ENCODE measurements at places on chromosomes 5 and 9.

GRCh38 chr9:37286530-37287175, 135.8 kb upstream of the GRHPR start:
- no peak for DNase-seq

GRCh38 chr5:168299372-168299771, 7.9 kb downstream of the WWC1 start:
- DNase-seq, result no peak

- no peak for DNase-seq
These were observed 272.2 kb downstream of the BNC2 start for GRCh38 chr9:16598316-16598715.

GRCh38 chr5:128635379-128635778, 97.3 kb upstream of the FBN2 start:
- DNase-seq, result no peak

- peak; percentile 11 for DNase-seq
These were observed 5.4 kb downstream of the KCNV2 start for GRCh38 chr9:2722715-2723114.

GRCh38 chr5:108935611-108936010, 187.9 kb downstream of the FER start:
- no peak for DNase-seq

DNA sequence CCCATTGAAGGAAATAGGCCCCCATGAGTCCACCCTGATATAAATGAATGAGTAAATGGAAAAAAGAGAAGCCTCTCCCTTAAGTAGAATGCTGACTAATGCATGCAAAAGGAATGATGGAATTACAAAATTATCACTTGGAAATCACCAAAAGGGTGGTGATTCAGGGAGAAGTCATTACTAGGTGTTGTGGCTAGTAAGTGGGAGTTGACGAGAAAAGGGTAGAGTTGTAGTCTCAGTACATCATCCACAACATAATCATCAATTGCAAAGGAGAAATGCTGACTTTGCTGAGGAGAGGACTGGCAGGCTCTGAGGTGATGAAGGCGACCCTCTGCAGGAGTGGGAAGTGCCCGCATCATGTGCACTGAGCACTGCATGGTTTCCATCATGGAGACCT, 201.5 kb upstream of the S1PR3 start:
- DNase-seq, result no peak

- DNase-seq, result no peak
These were observed 144.6 kb downstream of the CMYA5 start for GRCh38 chr5:79834098-79834753.

DNA sequence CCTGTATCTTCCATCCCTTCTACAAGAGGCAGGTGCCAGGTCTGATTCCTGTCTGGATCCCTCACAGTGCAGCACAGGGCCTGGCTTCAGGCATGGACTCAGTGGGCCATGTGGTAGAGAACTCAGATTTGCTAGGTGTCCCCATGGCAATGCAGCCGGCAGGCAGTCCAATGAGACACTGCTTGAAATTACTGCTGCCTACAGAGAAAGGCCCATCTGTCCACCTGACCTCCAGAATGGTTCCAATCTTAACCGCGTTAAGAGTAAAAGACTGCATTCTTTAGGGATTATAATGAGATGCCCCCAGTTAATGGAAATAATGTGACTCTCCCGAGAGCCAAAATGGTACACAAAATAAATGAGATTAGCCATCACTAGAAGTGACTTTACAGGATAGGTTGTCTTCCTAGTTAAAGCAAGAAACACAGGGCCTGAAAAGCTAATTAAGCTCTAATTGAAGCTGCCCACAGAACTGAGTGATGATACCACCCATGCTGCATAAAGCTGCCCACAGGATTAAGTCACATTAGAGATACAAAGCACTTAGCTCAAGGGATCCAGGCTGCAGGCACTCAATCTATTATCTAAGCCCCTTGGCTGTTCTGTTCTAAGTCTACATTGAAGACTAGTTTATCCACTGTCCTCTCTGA, 11.4 kb downstream of the FAM193B start:
- DNase-seq, result no peak

DNA sequence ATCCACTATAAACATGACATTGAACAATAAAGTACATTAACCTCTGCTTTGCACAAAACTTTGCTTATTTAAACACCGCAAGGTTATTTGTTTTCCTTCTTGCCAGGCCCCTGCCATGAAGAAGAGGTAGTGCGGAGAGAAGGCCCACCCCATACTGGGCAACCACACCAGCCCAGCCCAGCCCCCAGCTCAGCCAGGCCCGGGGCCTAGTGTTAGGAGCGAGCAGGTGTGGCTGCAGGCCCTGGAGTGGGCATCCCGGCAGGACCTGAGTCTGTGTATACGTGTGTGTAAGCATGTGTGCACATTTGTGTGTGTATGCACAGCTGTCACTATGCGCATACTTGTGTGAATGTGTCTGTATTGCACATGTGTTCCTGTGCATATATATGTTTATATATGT, 90.4 kb upstream of the MVB12B start:
- no peak for DNase-seq

DNA sequence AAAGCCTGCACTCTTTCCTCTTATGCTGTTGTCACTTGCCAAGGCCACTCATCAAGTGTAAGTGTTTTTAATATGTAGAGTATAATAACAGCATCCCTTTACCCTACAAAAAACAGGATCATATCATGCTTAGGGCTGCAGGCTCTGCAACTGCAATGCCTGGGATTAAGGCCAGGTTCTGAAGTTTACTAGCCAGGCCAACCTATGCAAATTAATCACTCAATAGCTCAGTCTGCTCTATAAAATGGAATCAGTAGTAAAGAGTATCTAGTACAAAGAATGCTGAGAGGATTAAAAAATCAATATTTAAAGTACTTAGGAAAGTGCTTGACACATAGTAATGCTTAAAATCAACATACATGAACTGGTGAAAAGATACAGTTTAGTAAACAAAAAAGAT, 253.3 kb downstream of the EDIL3 start:
- no peak for DNase-seq

GRCh38 chr5:126931963-126932660, 98.2 kb downstream of the MARCHF3 start:
- DNase-seq, result no peak

GRCh38 chr5:11483630-11484029, 420.6 kb downstream of the CTNND2 start:
- DNase-seq, result no peak

GRCh38 chr9:112485574-112485973, 1.1 kb upstream of the KIAA1958 start:
- no peak for DNase-seq

GRCh38 chr9:24459953-24460352, 85.7 kb downstream of the IZUMO3 start:
- no peak for DNase-seq

DNA sequence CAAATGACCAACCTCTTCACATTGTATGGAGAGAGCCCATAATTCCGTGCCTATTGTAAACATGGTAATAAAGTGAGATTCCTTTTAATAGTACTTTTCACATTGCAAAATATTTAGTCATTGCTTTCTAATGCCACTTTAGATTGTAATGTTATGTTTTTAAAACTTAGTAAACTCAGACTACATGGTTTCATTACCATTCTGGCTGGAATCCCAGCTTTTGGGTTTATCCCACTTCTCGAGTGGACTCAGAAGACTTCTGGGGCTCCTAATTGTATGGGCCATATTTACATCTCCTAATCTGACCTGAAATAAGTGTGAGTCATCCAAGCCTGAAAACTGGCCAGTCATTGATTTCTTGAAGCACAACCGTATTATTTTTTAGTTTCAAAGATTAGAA, 217.6 kb downstream of the CAAP1 start:
- DNase-seq, result no peak

- no peak for DNase-seq
These were observed 33.4 kb upstream of the ARRDC3 start for GRCh38 chr5:91416491-91416890.

GRCh38 chr9:124261736-124262648, 4.2 kb downstream of the NEK6 start:
- DNase-seq, result no peak

DNA sequence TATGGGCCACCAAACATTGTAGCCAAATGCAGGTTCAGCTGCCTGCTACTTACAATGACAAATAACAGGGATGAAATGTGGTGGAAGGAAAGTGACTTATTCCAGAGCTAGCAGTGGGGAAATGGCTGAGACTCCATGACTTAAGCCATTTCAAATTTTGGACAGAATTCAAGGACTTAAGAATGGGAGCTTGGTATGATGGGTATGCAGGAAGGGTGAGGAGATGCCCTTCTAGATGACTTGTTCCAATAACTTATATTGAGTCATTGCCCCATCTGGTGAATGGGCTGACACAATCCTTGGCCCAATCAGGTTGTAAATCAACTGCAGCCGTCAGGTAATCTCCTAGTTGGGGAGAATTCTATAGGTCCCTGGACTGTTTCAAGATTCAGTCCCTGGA, 230.7 kb upstream of the SGCD start:
- no peak for DNase-seq

- peak; percentile 28 for DNase-seq
These were observed 26.6 kb downstream of the HABP4 start for GRCh38 chr9:96476591-96476990.

GRCh38 chr5:50792843-50793242, 126.4 kb downstream of the PARP8 start:
- no peak for DNase-seq

DNA sequence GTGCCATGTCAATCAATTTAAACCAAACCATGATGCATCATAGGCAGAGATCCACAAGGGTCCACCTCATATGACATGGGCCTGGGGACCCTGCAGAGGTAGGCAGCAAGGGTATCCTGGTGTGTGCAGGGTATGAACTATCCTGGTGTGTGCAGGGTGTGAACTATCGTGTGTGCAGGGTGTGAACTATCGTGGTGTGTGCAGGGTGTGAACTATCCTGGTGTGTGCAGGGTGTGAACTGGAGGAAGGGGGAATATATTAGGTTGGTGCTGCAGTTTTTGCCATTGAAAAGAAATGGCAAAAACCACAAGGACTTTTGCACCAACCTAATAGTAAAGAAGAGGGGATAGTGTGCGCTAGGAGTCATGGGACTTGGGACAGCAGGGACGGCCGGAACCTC, 50.0 kb downstream of the MFAP3 start:
- no peak for DNase-seq

DNA sequence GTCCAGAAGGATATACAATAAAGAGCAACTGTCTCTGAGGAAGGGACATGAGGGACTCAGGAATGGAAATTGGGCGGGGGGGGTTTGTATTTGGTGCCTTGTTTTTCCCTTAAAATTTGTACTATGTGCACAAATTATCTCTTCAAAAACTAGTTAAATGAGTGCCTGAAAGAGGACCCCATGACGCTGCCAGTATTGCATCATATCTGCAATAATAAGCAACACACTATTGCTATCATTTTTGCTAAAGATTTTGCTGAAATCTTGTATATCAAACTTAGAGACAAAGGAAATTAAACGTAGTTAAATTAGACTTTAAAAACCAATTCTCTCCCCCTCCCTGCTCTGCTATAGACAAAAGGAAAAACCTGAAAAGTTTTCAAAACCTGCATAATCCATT, 89.7 kb upstream of the SLC30A5 start:
- no peak for DNase-seq

DNA sequence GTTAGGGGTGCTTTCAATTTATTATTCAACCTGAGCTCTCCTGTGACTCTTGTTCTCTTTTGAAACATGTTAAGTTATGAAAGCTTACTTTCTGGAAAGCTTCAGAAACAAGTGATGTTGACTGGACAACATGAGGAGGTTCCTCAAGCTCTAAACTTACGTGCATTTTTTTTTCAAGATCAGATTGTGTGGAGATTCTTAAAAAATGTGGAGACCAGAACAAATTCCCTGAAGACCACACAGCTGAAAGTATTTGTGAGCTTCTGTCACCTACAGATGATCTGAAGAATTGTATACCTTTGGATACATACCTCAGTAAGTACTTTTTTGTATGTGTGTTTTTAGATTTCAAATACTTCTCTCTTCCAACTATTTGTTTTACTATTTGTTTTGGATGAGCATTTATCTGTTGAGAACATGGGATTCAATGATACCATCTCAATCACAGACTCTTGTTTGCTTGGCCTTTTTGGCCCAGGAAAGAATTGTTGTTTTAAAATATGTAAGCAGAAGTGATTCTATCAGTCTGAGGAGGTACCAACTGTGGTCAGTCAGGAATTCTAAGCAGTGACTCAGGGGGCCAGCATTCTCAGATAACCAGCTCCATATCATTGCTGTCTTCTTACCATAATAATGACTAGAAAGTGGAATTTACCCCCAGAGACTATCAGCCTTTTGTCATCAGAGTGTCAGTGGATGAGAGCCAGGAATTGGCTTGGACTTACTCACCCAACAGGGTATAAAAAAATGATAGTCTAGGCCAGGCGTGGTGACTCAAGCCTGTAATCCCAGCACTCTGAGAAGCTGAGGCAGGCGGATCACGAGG, 34.4 kb upstream of the GLIPR2 start:
- no peak for DNase-seq

- DNase-seq, result peak; percentile 12
These were observed 28.8 kb upstream of the ROR2 start for GRCh38 chr9:91978740-91979414.

GRCh38 chr9:82581516-82581915, 481.4 kb downstream of the RASEF start:
- DNase-seq, result no peak

DNA sequence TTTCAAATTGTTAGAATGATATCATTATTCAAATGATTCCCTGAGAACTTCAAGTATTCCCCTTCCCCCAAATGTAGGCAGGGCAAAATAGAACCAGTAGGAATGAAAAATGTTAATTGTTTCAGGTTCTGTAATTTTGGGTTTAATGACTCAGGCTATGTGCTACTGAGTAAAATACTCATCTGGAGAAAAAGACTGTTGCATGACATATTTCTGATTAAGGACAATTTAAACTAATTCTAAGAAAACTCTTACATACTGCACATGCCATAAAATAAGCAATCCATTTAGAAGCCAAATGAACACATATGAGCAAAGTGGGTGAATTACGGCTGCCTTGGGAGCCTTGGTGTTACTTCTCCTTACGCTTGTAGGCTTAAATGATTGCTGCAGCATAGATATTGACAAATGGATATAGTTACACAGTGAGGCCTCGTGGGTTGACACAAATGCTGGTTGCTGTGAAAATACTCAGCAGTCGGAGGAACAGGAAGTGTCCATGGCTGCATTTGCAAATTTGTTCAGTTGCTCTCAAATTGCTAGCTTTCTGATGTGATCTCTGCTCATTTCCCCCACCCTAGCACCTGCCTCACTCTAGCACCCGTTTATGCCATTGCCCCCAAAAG, 174.9 kb upstream of the DMAC1 start:
- DNase-seq, result peak; percentile 43

DNA sequence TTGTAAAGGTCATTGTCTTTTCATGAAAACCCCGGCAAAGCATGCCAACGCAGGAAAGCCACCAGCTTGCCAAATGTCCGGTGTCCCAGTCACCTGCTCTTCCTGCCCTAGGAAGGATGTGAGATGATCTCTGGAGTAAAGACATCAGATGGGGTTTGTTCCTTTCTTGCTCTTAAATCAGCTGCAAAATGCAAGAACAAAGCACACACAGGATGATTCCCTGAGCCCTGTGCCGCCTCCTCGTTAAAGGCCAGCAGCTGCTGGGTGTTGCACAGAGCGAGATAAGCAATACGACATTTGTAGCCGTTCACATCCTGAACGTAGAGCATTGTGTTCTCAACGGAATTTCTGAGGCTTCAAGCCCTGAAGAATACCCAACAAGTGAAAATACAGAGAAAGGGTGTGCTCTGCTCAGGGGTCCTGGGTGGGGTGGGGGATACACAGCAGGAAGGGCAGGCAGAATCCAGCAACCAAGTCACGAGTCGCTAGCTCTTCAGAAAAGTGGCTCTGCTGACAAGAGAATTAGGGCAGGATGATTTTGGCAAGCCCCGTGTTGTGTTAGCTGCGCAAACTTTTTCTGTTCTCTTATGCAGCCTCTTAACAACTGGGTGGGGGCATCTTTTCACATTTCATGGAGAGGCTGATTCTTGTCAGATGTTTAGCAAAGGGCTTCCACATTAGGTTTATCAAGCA, 229.2 kb upstream of the MAP3K1 start:
- peak; percentile 15 for DNase-seq
